ENCODE measurements at places on chromosomes 1 and 21.
A peak's percentile ranks its signal among the peaks of the same experiment; 100 is the strongest.

DNA sequence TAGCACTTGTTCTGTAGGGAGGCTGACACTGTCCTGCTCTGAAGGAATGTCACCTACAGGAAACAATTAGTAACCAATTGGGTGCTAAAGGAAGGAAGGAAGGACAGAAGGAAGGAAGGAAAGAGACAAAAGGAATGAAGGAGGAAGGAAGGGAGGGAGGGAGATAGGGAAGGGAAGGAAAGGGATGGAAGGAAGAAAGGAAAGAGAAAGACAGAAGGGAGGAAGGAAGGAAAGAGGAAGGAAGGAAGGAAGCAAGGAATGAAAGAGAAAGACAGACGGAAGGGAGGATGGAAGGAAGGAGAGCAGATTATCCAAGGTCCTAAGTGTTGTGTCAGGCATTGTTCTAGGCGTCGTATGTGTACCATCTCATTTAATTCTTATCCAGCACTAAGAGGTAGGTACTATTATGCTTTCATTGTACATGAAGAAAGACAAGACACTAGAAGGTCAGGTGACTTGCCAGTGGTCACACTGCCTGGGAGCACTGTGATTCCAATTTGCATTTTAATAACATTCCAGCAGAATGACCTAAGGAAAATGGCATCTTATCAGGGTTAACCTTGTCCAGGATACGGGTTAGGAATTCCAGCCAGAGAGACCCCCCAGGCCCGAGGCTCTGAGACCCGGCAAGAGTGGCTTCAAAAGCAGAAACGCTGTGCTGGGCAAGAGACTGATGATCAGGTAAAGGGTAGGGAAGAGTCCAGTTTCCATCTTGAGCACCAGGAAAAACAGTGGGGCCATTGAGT lies 29.6 kb downstream of the CLIC6 start:
- no peak for DNase-seq

- peak; percentile 95 for DNase-seq
Measured at GRCh38 chr21:44869781-44870747, 3.4 kb downstream of the PTTG1IP start.

- no peak for DNase-seq
Measured at GRCh38 chr1:235296729-235297128, 31.2 kb downstream of the ARID4B start.

- peak; percentile 29 for DNase-seq
Measured at GRCh38 chr1:36223381-36223995, 755 bp upstream of the THRAP3 start.

All from Daoy (cell line).